Uterine smooth muscle cell (primary cell): ENCODE measurements at places on chromosomes 3 and 15. TPM values are rescaled to one million over a fixed set of nuclear protein-coding genes. Genes with fewer than 3 reads are reported as not detected.

The SIN3A gene
- 29.9 and 34.6 TPM in 2 replicates for total RNA-seq

The SNX4 gene
- total RNA-seq = 33.4 and 37.6 TPM in 2 replicates

The HRH1 gene
- 6.6 and 11.4 TPM in 2 replicates for total RNA-seq

The SNTN gene
- total RNA-seq = not detected in 2 replicates

The ROPN1 gene
- total RNA-seq = not detected in 2 replicates

The CHL1 gene
- under 0.01 TPM in 2 replicates for total RNA-seq

The NLGN1 gene
- 11.2 and 20.1 TPM in 2 replicates for total RNA-seq

The RTP3 gene
- not detected in 2 replicates for total RNA-seq

The SYNM gene
- 4.0 and 6.9 TPM in 2 replicates for total RNA-seq

The CYP8B1 gene
- under 0.01 TPM in 1 of 2 replicates, not detected in the other for total RNA-seq

The ENTPD3 gene
- not detected in 2 replicates for total RNA-seq

The GOLGA8R gene
- total RNA-seq = 1.9 and 4.6 TPM in 2 replicates

The CPNE9 gene
- total RNA-seq = not detected in 2 replicates

The TMEM39A gene
- total RNA-seq = 78.2 and 99.8 TPM in 2 replicates

The NR2E3 gene
- 0.22 and 0.25 TPM in 2 replicates for total RNA-seq

The FAIM gene
- total RNA-seq = 10.6 and 15.7 TPM in 2 replicates

The MITF gene
- 23.7 and 26.5 TPM in 2 replicates for total RNA-seq

The RTP1 gene
- total RNA-seq = not detected in 2 replicates

The GPR160 gene
- 0.22 and 0.50 TPM in 2 replicates for total RNA-seq
